Uterus (tissue), 4 donors: ENCODE measurements at places on chromosomes 6 and 20. TPM values are rescaled to one million over a fixed set of nuclear protein-coding genes. Genes with fewer than 3 reads are reported as not detected.

The TRIM15 gene
- not detected for total RNA-seq

The WASF1 gene
- 22.1 TPM for total RNA-seq

The POU3F2 gene
- not detected for total RNA-seq

The HUS1B gene
- total RNA-seq: 2.8 TPM

The EPHA7 gene
- 2.1 TPM for total RNA-seq

The SLC52A3 gene
- total RNA-seq: 1.9 TPM

The CRISP1 gene
- not detected for total RNA-seq

The TRAPPC3L gene
- not detected for total RNA-seq

The OPRL1 gene
- total RNA-seq: 1.9 TPM

The OR12D3 gene
- not detected for total RNA-seq

The PPIL6 gene
- total RNA-seq: 0.59 TPM

The IPCEF1 gene
- total RNA-seq: 3.1 TPM

The ZFP57 gene
- total RNA-seq: not detected

The OTOR gene
- total RNA-seq: not detected

The POM121L2 gene
- total RNA-seq: not detected

The PPP1R14C gene
- total RNA-seq: not detected

The IL20RA gene
- 6.4 TPM for total RNA-seq

The BTBD3 gene
- 42.4 TPM for total RNA-seq
